ENCODE measurements at places on chromosomes 2 and 18.

GRCh38 chr2:233441161-233442027 is 87.1 kb downstream of the DGKD start:
- no peak for DNase-seq

DNA sequence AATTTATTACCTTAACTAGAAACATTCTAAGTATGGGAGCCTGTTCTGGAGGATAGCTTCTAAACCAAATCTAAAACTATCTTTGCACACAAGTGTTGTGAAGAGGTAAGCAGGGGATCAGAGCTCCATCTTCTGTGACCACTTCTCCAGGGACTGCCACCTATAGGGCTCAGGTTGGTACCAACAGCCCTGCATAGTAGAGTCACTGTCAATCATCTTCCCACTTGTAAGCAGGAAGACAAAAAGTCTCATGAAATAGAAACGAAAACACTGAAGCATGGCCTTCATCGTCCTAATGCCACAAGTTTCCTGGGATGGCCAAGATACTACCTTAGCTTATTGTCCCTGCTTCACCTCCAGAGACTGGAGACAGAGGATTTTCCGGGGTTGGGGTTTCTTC is 43.8 kb downstream of the KANSL3 start:
- DNase-seq, result no peak

DNA sequence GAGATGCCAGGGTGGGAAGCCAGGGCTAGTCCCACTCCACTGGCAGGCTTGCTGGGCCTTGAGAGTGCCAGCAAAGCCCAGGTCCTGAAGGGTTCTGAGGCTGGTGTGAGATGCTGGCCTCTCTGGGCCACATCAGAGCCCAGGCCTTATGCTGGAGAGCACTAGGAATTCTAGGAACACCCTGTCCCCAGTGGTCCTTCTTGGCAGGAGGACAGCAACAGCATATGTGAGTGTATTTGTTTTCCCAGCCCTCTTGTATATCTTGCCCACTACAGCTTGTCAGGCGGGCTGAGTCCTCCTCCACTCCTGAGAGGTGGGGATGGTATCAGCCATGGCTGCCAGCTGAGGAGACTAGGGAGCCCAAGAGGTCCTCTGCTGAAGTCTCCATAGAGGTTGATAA is 327.0 kb downstream of the PDE11A start:
- DNase-seq, result no peak

DNA sequence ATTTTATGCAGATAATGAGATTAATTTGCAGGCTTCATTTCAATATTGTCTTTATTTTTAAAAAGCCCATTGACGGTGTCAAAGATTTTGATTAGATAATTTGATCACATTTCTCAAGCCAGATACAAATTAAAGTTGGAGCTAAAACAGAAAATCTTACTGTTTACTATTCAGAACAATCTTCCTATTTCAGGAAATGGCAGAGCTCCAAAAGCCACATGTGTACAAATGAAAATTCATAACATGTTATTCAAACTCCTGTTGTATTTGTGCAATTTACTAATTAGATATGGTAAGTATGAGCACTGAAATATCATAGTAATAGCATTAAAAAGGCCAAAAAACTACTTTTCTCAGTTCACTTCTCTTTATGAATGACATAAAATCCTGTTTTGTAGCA is 682.9 kb downstream of the KCNJ3 start:
- peak; percentile 28 for DNase-seq

GRCh38 chr2:147456779-147457178 is 388.1 kb upstream of the ACVR2A start:
- DNase-seq, result peak; percentile 61
